Activated CD8-positive, alpha-beta memory T cell treated with anti-CD3 and anti-CD28 coated beads, Interleukin-2, amount 50 U/mL, for 4 hours (primary cell): ENCODE measurements at places on chromosomes 7 and 10.

- no peak for DNase-seq
Measured at GRCh38 chr7:133973710-133974109, 153.4 kb upstream of the LRGUK start.

GRCh38 chr7:114086537-114086913, 167.7 kb upstream of the PPP1R3A start:
- DNase-seq: no peak

GRCh38 chr10:11689945-11690736, 52.0 kb upstream of the ECHDC3 start:
- no peak for DNase-seq

- DNase-seq: no peak
Measured at GRCh38 chr10:77293347-77293746, 344.3 kb downstream of the KCNMA1 start.
